Right renal pelvis (tissue), 4 donors: ENCODE measurements at places on chromosomes 5 and 9.

- no peak for DNase-seq
Measured at GRCh38 chr9:92976431-92976830, 29.1 kb downstream of the FGD3 start.

GRCh38 chr9:81237565-81238231 lies 451.6 kb downstream of the TLE1 start:
- no peak for DNase-seq

DNA sequence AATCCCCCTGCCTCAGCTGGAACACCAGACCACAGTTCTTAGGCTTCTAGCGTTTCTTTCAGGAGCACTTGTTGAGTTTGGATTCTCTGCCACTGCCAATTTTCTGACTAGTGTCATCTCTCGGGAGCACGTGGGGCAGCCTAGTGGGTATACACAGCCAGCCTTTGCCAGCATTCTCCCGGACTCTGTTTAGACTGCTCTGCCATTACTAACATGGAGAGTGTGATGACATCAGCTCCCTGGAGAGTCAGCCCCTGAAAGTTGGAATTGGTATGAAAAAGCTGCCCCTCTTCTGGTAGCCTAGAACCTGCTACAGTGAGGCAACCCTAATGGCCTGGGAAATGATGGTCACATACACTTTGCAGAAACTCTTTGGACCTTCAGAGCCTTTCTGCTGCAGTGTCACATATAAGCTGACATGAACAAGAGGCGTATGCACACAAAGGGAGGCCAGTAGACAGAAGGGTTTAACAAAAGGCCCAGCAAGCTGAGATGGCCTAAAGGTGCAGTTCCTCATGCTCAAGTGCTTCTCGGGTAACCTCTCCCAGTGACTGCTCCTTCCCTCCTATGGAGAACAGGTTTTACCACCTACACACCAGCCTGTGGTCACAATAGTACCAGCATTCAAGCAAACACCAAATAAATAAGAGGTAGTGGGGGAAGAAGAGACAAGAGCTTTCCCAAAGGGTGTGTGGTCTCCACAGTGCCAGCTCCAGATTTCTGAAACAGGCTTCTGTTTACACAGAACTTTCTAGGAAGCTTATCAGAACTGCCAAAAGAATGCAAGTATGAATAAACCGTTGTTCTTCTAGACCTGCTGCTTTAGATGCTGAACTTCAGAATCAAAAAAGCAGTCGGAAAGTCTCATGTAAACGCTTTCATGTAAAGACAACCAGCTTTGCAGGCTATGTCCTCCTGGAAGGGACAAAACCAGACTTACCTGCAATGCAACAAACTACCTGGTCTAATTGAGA lies 16.5 kb downstream of the SPACA9 start:
- no peak for DNase-seq

DNA sequence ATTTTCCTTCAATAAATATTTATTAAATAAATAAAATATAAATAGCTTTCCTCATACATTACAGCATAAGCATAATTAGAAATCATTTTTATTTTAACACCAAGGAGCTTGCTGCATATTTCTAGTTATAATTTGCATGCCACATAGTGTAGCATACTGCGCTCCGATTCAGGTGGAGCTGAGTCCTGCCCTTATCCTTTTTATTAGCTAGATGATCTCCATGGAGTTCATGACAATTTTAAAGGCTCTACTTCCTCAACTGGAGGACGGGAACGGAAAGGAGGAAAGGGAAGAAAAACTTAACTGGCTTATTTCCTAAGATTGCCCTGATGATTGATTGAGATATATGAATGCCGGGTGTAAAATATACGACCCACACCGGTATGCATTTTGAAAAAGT lies 385.2 kb downstream of the PLK2 start:
- no peak for DNase-seq

- no peak for DNase-seq
Measured at GRCh38 chr9:14749741-14750211, 27.2 kb upstream of the CER1 start.

- no peak for DNase-seq
Measured at GRCh38 chr5:10489810-10490426, 48.2 kb downstream of the ROPN1L start.

DNA sequence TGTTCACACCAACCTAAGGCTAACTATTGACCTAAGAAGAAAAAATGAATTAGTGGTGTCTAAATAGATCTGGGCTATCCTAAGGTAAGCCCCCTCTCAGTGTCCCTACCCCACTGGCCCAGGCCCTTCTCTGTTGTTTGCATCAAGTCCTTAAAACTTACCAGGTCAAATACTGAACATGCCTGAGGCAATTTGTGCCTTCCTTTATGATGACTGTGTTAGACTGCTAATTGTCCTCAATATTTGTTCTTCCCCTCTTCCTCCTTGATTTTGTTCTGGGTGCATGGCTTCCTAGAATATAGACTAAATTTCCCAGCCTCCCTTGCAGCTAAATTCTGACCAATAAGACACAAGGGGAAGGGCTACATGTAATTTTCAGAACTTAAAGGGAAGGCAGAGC lies 199.9 kb downstream of the ADAMTS12 start:
- no peak for DNase-seq

GRCh38 chr9:23683611-23684061 lies 142.4 kb downstream of the ELAVL2 start:
- DNase-seq, result no peak

GRCh38 chr5:82509762-82510161 lies 231.6 kb upstream of the RPS23 start:
- DNase-seq, result no peak

DNA sequence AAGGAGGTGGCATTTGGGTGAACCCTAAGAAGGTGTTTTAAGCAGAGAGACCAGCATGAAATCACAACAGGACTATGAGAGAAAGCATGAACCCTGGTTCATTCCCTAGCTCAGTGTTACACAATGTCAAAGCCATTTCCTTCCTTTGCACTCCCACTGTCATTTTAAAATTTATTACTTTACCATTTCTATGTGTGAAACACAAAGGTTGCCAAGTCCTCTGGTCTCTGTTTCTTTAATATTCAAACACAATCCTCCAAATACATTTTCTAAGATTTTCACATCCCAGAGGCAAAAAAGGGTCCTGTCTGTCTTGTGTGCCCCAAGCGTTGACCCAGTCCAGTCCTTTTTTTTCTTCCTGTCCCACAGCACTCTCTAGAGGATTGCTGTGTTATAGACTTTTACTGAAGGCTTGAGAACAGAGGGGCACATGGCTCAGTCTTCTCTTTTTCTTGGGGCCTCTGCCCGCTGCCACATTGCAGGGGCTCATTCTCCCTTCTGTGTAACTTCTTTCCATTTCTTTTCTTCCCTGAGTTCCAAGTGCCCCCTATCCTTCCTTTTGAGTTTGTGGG lies 78.6 kb upstream of the SLC28A3 start:
- DNase-seq, result no peak

DNA sequence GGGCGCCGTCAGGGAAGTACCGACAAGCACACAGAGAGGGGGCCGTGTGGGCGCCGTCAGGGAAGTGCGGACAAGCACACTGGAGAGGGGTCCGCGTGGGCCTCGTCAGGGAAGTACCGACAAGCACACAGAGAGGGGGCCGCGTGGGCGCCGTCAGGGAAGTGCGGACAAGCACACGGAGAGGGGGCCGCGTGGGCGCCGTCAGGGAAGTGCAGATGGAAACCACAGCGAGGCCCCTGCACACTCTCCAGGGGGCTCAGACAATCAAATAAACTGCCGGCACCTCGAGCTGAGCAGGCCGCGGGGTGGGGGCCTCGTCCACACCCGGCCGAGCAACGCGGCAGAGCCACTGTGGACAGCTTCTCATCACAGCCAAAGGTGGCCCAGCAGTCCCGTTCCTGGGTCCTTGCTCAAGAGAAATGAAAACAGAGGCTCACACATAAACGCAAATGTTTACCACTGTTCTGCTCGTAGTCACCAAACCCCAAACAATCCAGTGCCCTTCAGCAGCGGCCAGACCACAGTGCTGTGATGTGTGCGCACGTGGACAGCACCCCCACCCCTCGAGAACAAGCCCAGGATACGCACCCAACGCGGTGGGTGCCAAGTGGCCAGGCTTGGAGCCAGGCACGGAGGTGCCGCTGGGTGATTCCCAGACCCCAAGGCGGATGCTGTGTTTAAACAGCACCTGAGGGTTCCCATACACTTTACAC lies 24.7 kb downstream of the TPPP start:
- DNase-seq, result no peak
